ENCODE measurements at places on chromosomes 16 and 17.

GRCh38 chr17:54968988-54969332 lies 395 bp downstream of the STXBP4 start:
- no peak for DNase-seq

GRCh38 chr16:4058386-4058785 lies 57.9 kb downstream of the ADCY9 start:
- no peak for DNase-seq

- DNase-seq = peak; percentile 65
These were observed 201.2 kb downstream of the UTP18 start for GRCh38 chr17:51461578-51462004.

- DNase-seq = no peak
These were observed 32.8 kb upstream of the ABCC12 start for GRCh38 chr16:48188449-48189102.

- DNase-seq = no peak
These were observed 50.9 kb downstream of the JPH3 start for GRCh38 chr16:87653234-87653633.

DNA sequence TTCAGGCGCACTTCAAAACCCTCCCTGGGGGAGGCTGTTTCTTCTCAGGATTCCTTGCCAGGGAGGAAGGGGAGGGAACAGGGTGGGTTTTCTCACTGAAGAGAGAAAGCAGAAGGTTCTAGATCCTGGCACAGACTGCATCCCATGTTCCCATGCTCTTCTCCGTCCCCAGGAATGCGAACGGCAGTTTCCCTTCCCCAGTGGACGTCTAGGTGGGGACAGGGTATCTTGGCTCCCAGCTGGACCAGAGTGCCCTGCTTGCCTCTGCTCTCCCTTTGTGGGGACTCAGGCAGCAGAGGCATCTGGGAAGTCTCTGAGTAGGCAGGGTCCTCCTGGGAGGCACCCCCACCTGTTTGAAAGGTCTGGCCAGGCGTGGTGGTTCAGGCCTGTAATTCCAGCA lies 3.0 kb upstream of the TCF25 start:
- DNase-seq = no peak

GRCh38 chr17:82548681-82549303 lies 29.3 kb downstream of the FOXK2 start:
- DNase-seq = no peak

GRCh38 chr17:73879987-73880386 lies 235.7 kb upstream of the SDK2 start:
- no peak for DNase-seq

DNA sequence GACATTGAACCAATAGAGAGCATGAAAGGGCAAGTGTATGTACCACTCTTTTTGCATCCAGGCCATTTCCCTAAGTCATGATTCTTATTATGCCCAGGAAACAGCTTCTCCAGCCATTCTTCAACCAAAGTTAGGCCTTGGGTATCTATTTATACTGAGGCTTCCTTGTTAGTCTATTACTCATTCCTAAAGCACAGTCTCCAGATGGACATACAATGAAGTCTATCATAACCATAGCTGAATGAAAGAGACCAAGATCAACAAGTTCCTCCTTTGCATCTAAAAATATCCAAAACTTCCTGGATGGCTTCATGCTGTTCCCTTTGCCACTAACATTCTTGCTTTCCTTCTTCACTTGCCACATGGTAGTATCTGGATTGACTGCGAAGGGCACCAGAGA lies 265.9 kb downstream of the CDH8 start:
- DNase-seq = no peak

GRCh38 chr17:51374209-51374608 lies 113.9 kb downstream of the UTP18 start:
- DNase-seq = no peak

DNA sequence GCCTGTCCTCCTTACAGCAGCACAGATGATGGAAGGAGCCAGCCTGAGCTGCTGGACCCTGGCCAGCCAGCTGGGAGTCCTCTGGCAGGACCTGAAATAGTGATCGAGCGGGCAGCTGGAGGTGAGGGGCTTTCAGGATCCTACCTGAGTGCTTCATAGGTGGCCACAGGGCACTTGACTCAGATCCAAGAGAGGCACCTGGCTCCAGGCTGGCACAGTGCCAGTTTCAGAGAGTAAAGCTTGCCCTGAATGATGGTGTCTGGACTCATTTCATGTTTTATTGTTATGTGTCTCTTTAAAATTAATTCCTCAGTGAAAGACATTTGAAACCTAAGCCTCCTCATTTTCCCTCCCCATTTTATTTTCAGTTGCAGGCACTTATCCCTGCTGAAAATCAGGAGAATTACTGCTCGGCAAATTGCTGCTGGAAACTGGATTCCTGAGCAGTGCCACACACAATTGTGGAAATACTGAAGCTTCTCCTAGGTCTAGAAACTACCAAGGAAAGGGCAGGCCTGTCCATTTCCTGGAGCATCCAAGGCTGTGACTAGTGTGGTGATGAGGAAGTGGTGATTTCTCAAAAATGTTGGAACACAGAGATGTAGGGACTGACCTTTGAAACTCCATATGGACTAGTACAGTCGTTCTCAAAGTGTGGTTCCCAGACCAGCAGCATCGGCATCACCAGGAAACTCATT lies 16.1 kb upstream of the ADAMTS18 start:
- no peak for DNase-seq

GRCh38 chr16:590188-590814 lies 435 bp downstream of the RAB40C start:
- no peak for DNase-seq

- peak; percentile 25 for DNase-seq
These were observed 1.3 kb upstream of the CUEDC1 start for GRCh38 chr17:57956291-57957119.

All from activated CD4-positive, alpha-beta T cell treated with anti-CD3 and anti-CD28 coated beads for 4 hours (primary cell).